ENCODE measurements at places on chromosomes 6 and 20. TPM values are rescaled to one million over a fixed set of nuclear protein-coding genes. Genes with fewer than 3 reads are reported as not detected.
A peak's percentile ranks its signal among the peaks of the same experiment; 100 is the strongest.

- peak; percentile 47 for DNase-seq
Observed at GRCh38 chr20:20463933-20464374, 96.0 kb downstream of the INSM1 start.

SLC22A16 gene
- not detected for total RNA-seq

GRCh38 chr20:17635332-17636244 is 46.5 kb downstream of the RRBP1 start:
- no peak for DNase-seq

GRCh38 chr6:160161647-160161986 is 40.0 kb downstream of the SLC22A1 start:
- no peak for DNase-seq

DNA sequence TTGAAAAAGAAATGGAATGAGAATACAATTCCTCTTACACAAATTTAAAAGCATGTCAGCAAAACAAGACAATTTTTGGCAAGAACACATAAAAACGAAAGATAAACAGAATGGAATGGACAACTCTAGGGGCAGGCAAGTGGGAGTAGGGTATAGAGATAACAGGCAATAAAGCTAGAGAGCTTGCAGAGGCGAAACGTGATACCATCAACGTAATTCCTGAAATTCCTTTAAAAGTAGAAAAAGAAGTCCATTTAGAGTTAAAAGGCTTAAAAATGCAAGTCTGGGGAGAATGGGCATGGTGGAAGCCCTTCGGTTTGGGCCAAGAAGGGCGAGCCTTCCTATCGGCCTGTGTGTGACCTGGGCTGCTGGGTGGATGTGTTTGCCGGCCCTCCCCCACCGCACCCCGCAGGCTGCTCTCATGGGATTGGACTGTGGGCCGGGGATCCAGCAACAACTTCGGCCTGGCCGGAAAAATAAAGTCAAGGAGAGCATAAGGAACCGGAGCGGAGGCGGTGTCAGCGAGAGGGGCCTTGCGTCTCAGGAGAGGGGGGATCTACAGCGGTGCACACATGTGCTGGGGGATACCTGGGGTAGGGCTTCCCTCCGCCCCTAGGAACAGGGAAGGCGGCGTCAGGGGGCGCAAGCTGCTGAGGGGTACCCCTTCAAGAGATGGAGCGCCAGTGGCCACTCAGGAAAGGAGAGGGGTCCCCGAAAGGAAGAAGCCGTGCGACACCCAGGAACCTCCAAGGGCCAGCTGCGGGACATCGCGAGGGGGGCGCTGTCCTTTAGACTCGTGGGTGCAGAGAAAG is 4.1 kb downstream of the TMEM239 start:
- DNase-seq, result no peak

RSPH9 gene
- not detected for total RNA-seq

GRCh38 chr20:60246751-60247150 is 288.5 kb downstream of the CDH26 start:
- DNase-seq, result peak; percentile 30

DNA sequence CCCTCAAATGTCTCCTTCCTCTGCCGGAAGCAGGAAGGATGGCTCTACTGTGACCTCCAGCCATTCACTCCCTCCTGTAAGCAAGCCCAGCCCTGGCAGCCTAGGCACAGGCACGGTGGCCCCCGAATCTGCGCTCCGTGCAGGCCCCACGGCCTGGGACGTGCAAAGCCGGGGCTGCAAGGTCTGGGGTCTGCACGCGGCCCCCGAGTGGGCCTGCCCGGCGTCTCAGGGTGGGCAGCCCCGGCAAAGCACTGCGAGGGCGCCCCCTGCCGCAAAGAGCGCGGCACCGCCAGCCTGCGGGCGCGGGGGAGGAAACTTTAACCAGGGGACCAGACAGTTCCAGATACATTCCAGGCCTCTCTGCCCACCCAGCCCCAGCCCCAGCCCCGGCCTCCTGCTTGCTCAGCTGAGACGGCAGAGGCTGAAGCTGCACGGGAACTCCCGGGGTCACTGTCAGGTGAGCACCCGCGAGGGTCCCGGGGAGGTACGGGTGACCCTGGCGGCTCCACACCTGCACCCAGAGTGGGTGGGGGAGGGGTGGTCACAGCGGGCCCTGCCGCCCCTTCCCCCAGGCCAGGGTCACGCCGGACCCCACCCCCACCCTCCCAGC is 98.8 kb downstream of the ASXL1 start:
- peak; percentile 58 for DNase-seq

GRCh38 chr6:67593247-67593646 is 1041.8 kb upstream of the ADGRB3 start:
- no peak for DNase-seq

- DNase-seq, result no peak
Observed at GRCh38 chr20:20085812-20086211, 33.5 kb downstream of the CFAP61 start.

GRCh38 chr6:144728804-144729203 is 443.7 kb downstream of the UTRN start:
- no peak for DNase-seq

- DNase-seq, result no peak
Observed at GRCh38 chr20:63661108-63661507, 3.0 kb downstream of the RTEL1 start.

DNA sequence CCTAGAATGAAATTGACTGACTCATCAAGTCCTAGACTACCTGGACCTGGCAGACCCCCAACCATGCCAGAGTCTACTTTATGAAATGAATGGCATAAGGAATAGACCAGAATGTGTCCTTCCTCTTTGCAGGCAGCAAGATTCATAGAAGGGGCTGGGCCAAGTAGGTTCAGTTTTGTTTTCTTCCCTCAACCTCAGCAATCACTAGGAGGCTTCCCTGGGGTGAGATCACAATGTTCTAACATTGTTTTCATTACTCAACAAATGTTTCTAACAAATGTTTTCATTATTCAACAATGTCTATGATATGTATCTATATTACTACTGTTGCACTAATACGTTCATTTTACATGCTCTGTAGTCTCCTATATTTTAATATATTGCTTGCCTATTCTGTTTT is 8.4 kb upstream of the FAM162B start:
- no peak for DNase-seq

FILIP1 gene
- 41.5 TPM for total RNA-seq
